ENCODE measurements at places on chromosomes 3 and 15. TPM values are rescaled to one million over a fixed set of nuclear protein-coding genes. Genes with fewer than 3 reads are reported as not detected.
A peak's percentile ranks its signal among the peaks of the same experiment; 100 is the strongest.

GRCh38 chr15:99421172-99421656, 144.6 kb upstream of the MEF2A start:
- H3K4me1 ChIP-seq, result peaks cover 8% of the 10 kb centered on the region
- no peak overlapping the region for H3K27ac ChIP-seq
- no peak for DNase-seq

DNA sequence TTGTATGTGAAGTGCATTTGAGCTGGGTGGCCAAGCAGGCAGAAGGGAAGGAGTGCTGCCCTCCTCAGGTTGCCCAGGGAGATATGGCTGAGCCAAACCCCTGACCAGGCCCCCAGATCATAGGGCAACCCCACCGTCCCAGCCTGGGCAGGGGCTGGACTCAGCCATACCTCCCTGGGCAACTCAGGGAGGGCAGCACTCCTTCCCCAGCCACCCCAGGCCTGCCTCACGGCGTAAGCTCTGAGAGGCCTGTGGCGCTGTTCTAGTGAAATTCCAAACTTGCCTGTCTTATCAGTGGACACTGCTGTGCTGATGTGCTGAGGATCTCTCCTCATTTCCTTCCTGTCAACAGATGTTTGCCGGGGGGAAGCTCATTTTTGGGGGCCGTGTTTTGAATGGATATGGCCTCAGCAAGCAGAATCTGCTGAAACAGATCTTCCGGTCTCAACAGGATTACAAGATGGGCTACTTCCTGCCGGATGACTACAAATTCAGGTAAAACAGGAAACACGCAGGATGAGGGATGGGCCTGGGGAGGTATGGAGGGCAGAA, 57.6 kb upstream of the FGD5 start:
- H3K4me3 ChIP-seq, result no peak overlapping the region
- DNase-seq, result no peak

The GCSAM gene
- total RNA-seq, result 1.2 TPM

DNA sequence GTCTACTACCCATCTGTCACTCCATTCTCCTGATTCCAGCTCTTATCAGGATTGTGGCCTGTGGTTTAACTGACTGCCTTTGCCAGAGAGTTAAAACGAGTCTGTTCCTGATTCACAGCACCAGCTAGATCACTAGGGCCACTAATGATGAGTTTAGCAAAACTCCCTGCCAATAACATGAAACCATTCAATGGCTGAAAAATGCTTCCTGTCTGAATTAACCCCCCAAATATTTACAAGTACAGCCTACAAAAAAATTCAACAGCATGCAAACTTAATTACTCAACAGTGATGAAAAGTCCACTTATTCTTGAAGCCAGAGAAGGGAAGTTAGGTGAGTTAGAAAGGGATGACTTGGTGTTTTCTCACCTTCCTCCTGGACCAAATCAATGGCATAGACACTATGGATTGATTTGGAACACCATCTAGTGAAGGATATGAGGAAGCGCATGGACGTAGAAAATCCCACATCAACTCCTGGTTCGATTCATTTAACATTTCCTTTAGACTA, 141.4 kb downstream of the TGFBR2 start:
- no peak for DNase-seq
- H3K4me1 ChIP-seq, result peaks cover 17% of the 10 kb centered on the region
- H3K4me3 ChIP-seq, result no peak overlapping the region
- H3K27ac ChIP-seq, result no peak overlapping the region
- H3K36me3 ChIP-seq, result no peaks in the 10 kb centered on the region

DNA sequence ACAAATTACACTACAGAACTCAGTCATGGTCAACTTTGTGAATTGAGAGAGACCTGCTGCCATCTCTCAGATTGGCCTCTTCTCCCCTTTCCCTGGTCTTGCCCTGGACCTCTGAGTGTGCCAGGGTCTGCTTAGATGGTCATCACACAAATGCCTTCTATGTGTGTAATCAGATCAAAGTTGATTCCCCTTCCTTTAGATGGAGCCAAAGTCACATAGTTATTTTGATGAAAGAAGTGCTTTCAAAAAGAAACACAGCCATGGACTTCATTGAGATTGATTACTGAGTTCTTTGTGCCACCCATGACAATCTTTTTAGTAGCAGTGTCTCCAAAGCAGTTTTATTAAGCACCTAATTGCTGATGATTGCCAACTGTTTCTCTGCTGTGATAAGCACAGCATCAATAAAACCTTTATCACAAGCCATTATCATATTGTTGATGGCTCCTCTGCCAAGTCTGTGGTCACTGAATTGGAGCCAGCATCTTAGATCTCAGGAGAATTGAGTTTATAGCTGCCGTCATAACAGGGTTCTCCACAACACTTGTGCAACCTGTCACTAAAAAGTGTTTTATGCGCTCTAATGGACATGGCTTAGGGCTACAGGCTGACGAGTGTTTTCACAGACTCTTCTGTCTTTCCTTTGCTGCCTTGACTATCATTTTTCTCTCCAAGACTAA, 149.7 kb upstream of the NUDT16 start:
- H3K27ac ChIP-seq, result no peak overlapping the region
- no peaks in the 10 kb centered on the region for H3K4me1 ChIP-seq
- no peak for DNase-seq
- no peak overlapping the region for H3K4me3 ChIP-seq

- no peaks in the 10 kb centered on the region for H3K36me3 ChIP-seq
- peaks cover 4% of the 10 kb centered on the region for H3K4me1 ChIP-seq
- H3K4me3 ChIP-seq, result peak overlapping the region; percentile 96
Measured at GRCh38 chr3:62318365-62318751, 55.0 kb downstream of the FEZF2 start.

- H3K27ac ChIP-seq, result peak overlapping the region; percentile 78
- DNase-seq, result peak; percentile 51
- no peaks in the 10 kb centered on the region for H3K36me3 ChIP-seq
- H3K4me3 ChIP-seq, result peak overlapping the region; percentile 75
- H3K4me1 ChIP-seq, result peaks cover 20% of the 10 kb centered on the region
- no peaks in the 10 kb centered on the region for H3K27me3 ChIP-seq
Measured at GRCh38 chr3:138348754-138349739, 668 bp downstream of the MRAS start.

The MAPK6 gene
- 57.4 TPM for total RNA-seq

DNA sequence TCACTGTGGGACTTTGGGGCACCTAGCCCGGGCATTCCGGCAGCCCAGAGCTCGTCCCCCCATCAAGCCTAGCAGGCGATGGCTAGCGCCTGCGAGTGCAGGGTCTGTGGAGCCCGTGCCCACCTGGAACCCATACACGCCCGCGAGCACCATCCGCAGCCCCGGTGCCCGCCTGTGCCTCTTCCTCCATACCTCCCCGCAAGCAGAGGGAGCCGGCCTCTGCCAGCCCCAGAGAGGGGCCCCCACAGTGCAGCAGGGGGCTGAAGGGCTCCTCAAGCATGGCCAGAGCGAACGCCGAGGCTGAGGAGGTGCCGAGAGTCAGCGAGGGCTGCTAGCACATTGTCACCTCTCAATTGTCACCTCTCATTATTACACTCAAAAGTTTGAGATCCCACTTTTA, 167.8 kb upstream of the EPHA6 start:
- no peak for DNase-seq
- H3K4me3 ChIP-seq, result no peak overlapping the region
- peaks cover 2% of the 10 kb centered on the region for H3K27me3 ChIP-seq
- H3K36me3 ChIP-seq, result no peaks in the 10 kb centered on the region
- no peaks in the 10 kb centered on the region for H3K4me1 ChIP-seq
- H3K27ac ChIP-seq, result no peak overlapping the region

The MESP2 gene
- not detected for total RNA-seq

DNA sequence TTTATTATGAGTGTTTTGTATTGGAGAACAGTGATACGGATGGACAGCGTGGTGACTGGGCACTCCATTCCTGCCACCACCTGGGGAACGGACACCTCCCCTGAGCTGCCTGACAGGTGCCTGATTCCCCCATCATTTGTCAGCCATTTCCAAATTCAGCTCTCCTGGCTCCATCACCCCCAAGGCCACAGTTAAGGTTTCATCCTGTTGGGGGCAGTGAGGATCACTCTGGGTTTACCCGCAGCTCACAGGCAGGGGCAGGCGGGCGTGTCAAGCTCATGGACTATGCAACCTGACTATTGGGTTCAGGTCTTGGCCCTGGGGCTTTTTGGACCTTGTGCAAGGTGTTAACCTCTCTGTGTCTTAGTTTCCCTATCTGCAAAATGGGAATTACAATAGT, 76.3 kb downstream of the RAB11A start:
- peaks cover 12% of the 10 kb centered on the region for H3K27me3 ChIP-seq
- no peak overlapping the region for H3K4me3 ChIP-seq
- no peaks in the 10 kb centered on the region for H3K36me3 ChIP-seq
- H3K4me1 ChIP-seq, result no peaks in the 10 kb centered on the region

- no peak overlapping the region for H3K4me3 ChIP-seq
- H3K36me3 ChIP-seq, result no peaks in the 10 kb centered on the region
- H3K4me1 ChIP-seq, result peaks cover 8% of the 10 kb centered on the region
Measured at GRCh38 chr3:49793486-49794085, 6.1 kb downstream of the CDHR4 start.

The AMOTL2 gene
- total RNA-seq, result 296 TPM

The RTP4 gene
- 0.83 TPM for total RNA-seq

GRCh38 chr3:179671747-179672242, 19.0 kb downstream of the USP13 start:
- no peaks in the 10 kb centered on the region for H3K27me3 ChIP-seq
- H3K36me3 ChIP-seq, result no peaks in the 10 kb centered on the region
- DNase-seq, result no peak
- no peak overlapping the region for H3K27ac ChIP-seq
- peaks cover 21% of the 10 kb centered on the region for H3K4me1 ChIP-seq

The LRRIQ4 gene
- total RNA-seq, result 0.11 TPM

GRCh38 chr3:112171144-112171543, 38.1 kb upstream of the GCSAM start:
- no peak overlapping the region for H3K27ac ChIP-seq
- H3K4me3 ChIP-seq, result no peak overlapping the region
- no peak for DNase-seq
- H3K4me1 ChIP-seq, result no peaks in the 10 kb centered on the region
- H3K27me3 ChIP-seq, result no peaks in the 10 kb centered on the region

GRCh38 chr3:64460141-64460730, 227.6 kb downstream of the ADAMTS9 start:
- H3K4me3 ChIP-seq, result no peak overlapping the region
- H3K36me3 ChIP-seq, result no peaks in the 10 kb centered on the region
- peaks cover 32% of the 10 kb centered on the region for H3K4me1 ChIP-seq
- peak overlapping the region; percentile 47 for H3K27ac ChIP-seq
- H3K27me3 ChIP-seq, result no peaks in the 10 kb centered on the region
- DNase-seq, result no peak

DNA sequence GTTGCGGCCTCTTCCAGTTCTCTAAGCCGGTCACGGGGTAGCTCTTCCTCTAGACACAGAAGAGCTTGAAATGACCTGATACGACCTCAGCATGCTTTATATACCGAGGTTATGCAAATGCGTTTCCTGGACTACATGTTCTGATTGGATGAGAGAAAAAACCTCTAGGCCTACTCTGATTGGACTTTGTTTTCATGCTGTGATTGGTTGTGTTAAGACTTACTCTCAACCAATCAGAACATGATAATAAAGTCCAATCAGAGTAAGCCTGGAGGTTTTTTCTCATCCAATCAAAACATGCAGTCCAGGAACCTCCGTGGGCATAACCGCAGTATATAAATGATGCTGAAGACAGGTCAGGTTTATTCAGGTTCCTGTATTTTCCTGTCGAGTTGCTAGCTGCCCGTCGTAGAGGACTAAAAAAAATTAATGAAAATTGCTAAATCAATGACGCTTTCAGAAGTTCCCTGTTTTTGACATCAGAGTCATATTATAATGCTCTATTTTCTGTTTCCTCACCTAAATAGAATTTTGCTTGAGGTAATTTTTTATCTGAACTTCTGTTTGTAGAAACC, 177.4 kb downstream of the POTEB3 start:
- H3K27ac ChIP-seq, result no peak overlapping the region
- H3K27me3 ChIP-seq, result no peaks in the 10 kb centered on the region
- no peaks in the 10 kb centered on the region for H3K4me1 ChIP-seq
- H3K36me3 ChIP-seq, result peaks cover 9% of the 10 kb centered on the region
- H3K4me3 ChIP-seq, result no peak overlapping the region

The ZBBX gene
- total RNA-seq, result 0.70 TPM

GRCh38 chr3:47803480-47804025, 615 bp downstream of the DHX30 start:
- peaks cover 22% of the 10 kb centered on the region for H3K4me1 ChIP-seq
- DNase-seq, result no peak
- H3K27me3 ChIP-seq, result no peaks in the 10 kb centered on the region
- H3K27ac ChIP-seq, result peak overlapping the region; percentile 99

DNA sequence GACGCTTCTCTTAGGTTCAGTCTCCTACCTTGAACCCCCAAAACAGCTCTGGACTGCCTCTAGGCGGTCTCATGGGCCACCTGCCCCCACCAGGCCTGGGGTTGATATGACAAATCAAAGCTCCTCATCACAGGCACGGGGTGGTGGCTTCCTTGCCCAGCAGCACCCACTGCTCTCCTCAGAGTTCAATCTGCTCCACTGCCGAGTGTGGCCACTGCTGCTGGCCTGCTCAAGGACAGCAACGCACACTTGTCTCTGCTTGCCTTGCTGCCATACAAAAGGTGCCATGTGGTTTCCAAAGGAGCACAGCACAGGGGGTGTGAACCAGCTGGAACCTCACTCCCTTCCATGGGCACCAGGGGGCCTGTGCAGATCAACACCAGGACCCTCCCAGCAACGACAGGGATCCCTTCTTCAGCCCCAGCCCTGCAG, 10.2 kb downstream of the KBTBD13 start:
- no peaks in the 10 kb centered on the region for H3K36me3 ChIP-seq
- no peak overlapping the region for H3K27ac ChIP-seq
- peaks cover 27% of the 10 kb centered on the region for H3K27me3 ChIP-seq
- DNase-seq, result no peak
- H3K4me3 ChIP-seq, result no peak overlapping the region
